OCI-LY7 (cell line): ENCODE measurements at places on chromosomes 7 and 10.

DNA sequence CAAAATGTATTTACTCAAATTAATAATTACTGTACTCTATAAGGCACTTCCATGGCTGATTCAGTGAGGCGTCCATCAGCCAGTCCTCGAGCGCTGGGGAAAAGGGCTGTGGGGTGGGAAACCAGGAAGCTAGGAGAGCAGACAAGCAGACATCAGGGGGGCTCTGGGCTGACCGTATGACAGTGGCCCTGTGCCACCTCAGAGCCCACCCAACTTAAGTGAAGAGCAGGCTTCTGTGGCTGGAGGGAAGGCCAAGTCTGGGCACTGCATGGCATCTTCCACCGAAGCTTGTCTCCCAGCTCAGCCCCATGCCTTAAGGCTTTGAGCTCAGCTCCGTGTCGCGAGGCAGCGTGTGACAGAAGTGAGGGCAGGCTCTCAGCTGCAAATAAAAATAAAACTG, 464.5 kb upstream of the ZMIZ1 start:
- no peak for DNase-seq

GRCh38 chr7:102469972-102470825, 5.4 kb downstream of the LRWD1 start:
- DNase-seq = no peak

DNA sequence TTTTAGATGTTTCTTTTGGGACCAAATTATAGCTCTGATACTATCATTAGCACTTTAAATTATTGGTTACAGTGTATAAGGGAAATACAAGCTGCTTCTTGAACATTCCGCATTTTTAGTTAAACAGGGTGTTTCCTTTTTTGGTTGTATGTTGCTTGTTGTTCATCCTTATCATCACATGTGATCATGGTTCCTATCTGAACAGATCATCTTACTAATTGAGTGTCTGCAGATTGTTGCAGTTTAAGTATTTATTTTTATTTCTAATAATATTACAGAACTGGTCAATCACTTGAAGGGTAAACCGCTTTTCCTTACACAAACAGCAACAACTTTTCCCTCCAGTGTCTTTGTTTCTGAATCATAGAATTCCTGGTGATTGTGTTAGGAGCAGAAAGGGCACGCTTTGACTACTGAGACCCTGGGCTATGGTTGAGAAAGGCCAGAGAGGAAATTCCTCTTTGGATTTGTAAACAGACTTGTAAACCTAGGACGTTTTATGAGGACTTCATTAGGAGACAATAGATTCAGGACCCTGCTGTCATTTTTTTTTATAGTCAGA, 37.2 kb downstream of the CHN2 start:
- no peak for DNase-seq

DNA sequence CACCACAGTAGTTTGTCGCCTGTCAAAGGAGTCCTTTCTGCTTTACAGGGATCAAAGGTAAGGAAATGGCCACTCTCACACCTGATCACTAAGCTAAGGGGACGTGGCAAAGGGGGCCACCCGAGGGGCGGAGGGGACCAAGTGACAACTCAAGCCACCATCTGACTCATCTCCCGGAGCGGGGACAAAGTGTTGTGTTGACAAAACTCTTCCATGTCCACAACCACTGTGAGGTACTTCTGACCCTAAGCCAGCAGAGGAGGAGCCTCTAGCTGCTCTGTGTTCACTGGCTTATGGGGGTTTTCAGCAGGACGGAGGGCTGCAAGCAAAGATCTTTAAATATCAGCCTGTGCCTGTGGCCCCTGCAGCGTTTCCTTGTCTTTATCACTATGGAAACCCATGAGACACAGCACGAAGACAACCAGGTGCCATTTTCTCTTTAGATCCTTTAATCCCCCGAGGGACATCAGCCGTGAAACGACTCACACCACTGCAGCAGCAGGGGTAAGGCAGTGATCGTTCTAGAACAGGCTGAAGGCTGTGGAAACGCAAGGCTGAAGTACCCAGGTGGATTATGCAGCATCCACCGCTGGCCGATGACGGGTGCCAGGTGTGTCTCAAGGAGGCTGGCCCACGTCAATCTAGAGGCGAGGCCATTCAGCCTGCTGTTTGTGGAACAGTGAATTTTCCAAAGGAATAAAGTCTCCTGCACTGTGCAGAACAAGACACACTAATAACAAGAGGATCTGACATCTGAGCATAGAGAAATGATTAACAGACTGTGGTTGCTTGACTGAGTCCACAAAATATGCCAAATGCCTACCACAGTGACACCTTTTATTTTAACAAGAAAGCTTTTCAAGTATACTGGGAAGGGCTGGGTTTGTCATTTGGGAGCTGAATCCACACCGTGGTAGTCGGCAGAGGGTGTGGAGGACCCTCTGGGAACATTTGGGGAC, 26.6 kb upstream of the DDC start:
- DNase-seq = no peak
